ENCODE measurements at places on chromosomes 12 and 14.

- DNase-seq, result no peak
These were observed 101.6 kb downstream of the B4GALNT3 start for GRCh38 chr12:561391-561705.

DNA sequence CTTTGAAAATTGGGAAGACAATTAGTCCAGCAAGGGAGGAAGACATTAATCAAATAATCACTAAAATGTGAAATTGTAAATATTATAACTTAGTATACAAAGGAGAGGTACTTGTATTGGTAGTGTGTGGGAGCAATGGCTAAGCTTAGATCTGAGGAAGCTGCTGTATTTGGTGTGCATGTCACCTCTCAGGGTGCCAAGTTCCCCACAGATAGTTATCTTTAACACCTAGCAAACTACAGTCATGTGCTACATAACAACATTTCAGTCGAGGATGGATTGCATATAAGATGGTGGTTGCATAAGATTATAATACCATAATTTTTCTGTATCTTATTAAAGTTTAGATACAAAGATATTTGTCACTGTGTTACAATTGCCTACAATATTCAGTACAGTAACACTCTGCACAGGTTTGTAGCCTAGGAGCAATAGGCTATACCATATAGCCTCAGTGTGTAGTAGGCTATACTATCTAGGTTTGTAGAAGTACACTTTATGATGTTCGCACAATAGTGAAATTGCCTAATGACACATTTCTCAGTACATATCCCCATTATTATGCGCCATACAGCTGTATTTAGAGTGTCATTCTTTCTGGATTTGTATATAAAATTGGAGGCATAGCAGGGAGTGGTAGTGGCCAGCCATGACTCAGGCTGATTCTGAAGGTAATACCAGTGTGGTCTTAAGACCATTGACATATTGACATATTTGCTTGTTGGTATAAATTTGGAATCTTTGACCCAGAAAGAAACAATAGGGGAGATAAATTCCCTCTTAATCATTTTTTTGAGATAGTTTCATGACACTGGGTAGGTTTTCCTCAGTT is 55.8 kb downstream of the RAD51B start:
- no peak for DNase-seq

GRCh38 chr12:32533971-32534590 is 134.7 kb downstream of the FGD4 start:
- peak; percentile 98 for DNase-seq

GRCh38 chr14:67240978-67241410 is 241 bp upstream of the PALS1 start:
- peak; percentile 97 for DNase-seq

- DNase-seq, result no peak
These were observed 2.7 kb upstream of the NKX2-8 start for GRCh38 chr14:36585100-36585499.

DNA sequence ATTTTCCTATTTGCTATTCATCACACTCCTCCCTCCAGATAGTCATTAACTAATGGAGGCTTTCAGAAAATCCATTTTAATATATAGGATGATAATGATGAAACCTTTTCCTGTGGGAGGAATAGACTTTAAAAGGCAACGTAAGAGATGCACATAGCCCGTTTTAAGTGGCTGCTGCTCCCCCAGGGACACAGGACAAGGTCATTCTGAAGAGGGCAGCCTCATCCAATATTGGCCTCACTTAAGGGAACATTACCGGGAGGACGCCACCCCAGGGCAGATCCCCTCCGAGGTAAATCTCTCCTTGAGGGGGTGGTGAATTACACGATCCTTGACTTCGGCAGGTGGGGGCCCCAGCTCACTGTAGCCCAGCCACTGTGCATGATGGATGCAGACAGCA is 131.9 kb downstream of the PIWIL1 start:
- no peak for DNase-seq

DNA sequence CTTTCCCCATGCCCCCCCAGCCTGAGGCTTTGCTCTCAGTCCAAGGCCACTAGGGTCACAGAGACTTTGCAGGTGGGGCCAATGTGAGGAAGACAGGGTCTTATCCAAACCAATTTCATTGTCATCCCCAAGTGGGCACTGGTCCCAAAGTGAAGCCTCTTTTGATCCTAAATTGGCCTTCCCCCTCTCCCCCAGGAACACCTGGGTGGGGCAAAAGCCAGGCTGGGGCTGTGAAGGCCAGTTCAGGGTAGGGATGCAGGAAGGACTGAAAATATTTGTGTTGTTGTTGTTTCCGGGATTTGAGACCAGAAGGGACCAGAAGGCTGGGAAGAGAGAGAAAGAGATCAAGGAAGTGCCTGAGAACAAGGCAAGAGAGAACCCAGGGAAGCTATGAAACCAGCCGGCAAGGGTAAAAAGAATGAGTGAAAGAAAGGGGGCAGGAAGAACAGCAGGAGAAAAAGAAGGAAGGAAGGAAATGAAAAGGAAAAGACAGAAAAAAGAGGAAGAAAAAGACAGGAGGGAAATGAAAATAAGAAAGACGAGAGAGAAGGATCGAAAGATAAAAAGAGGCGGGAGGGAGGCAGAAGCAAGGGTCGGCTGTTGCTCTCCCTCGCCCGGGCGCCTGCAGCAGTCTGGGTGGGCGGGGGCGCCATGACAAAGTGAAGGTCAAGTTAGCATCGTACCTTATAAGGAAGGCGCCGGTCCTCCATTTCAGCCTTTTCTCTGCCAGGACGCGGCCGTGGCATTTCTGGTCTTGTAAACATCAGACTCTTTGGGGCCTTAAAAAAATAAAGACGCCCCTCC is 7.4 kb upstream of the HOXC11 start:
- peak; percentile 60 for DNase-seq

- DNase-seq, result no peak
These were observed 386.6 kb downstream of the SYT1 start for GRCh38 chr12:79250960-79251755.

GRCh38 chr12:112314981-112315380 is 67.2 kb downstream of the HECTD4 start:
- DNase-seq, result no peak

DNA sequence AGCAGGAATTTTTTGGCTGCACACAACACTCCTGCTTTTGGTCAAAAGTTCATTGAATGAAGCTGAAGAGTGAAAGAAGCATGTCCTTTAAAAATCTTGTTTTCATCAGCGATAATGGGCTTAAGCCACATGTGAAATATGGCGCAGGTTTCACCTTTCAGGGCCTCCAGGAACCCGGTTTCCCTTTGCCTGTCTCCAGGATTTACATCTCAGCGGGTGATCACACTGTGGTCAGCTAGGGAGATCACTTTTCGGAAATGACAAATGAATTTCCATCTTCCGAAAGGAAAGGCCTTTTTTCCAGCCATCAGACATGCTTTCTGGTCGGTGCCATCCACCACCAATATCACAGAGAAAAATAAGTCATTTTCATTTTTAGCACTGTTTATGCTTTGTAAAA is 727.1 kb upstream of the TBX3 start:
- no peak for DNase-seq

- DNase-seq, result peak; percentile 90
These were observed 41.8 kb upstream of the HIF1A start for GRCh38 chr14:61653507-61653906.

GRCh38 chr14:57930241-57930975 is 64.5 kb upstream of the SLC35F4 start:
- no peak for DNase-seq

GRCh38 chr12:128318341-128318740 is 51.4 kb downstream of the TMEM132C start:
- DNase-seq, result no peak

- no peak for DNase-seq
These were observed 60.1 kb downstream of the ADCK1 start for GRCh38 chr14:77859934-77860570.

DNA sequence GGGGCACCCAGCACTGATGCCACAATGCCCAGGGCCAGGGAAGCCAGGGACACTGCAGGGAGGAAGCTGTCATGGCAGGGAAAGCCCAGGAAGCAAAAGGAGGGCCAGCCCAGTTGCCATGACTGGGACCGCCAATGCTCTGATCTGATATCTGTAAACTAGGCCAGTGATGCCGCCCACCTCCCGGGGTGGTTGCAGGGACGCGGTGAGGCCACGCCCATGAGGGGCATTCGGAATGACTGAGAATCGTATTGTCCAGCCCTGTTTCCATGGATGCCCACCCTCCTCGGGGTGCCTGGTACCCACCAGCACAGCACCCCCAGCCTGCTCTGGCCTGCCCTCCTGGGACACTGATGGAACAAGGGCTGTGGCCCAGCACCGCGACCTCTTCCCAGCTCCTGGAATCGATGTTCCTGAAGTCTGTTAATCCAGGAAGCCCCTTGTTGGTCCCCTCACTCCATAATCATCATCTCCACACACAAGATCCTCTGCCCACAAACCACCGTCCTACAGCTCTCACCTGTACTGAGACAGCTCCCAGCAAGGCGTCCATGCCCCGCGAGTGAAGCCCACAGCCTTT is 48.7 kb downstream of the CHGA start:
- DNase-seq, result no peak

- no peak for DNase-seq
These were observed 133.1 kb downstream of the SLC38A1 start for GRCh38 chr12:46135750-46136149.

GRCh38 chr12:47887529-47887928 is 17.3 kb downstream of the VDR start:
- no peak for DNase-seq

DNA sequence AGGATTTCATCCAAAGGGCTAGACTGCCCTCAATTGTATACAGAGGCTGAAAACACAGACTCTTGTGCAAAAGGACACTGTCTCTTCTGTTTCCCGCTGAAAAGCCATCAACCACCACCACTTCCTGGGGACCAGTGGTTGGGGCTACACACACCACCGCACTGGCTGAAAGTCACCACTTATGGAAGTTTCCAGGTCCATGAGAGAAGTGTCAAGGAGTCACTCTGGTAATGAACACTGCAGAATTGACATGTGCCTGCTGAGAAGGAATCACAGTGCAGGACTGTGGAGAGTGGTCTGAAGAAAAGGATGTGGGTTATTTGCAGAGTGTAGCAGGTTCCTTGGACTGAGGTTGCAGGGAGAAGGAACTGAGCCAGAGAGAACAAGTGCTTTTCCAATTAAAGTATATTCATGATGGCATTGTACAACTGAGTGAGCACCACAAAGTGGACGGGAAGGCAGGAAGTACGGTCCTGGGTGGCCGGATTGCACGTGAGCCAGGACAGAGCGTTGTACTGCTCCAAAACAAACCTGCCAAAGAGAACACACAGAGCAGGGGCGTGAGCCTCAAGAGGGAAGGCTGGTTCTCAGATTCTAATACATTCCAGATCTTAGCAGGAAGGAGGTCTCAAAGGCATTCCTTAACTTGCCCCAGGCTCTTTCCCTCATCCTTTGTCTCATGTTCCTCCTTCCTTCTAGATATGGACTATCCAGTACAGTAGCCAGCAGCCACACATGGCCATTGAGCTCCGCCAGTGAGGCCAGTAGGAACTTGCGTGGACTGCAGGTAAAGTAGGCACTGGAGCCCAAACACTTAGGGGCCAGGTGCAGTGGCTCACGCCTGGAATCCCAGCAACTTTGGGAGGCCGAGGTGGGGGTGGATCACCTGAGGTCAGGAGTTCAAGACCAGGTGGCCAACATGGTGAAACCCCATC is 316.4 kb downstream of the MED13L start:
- DNase-seq, result no peak

DNA sequence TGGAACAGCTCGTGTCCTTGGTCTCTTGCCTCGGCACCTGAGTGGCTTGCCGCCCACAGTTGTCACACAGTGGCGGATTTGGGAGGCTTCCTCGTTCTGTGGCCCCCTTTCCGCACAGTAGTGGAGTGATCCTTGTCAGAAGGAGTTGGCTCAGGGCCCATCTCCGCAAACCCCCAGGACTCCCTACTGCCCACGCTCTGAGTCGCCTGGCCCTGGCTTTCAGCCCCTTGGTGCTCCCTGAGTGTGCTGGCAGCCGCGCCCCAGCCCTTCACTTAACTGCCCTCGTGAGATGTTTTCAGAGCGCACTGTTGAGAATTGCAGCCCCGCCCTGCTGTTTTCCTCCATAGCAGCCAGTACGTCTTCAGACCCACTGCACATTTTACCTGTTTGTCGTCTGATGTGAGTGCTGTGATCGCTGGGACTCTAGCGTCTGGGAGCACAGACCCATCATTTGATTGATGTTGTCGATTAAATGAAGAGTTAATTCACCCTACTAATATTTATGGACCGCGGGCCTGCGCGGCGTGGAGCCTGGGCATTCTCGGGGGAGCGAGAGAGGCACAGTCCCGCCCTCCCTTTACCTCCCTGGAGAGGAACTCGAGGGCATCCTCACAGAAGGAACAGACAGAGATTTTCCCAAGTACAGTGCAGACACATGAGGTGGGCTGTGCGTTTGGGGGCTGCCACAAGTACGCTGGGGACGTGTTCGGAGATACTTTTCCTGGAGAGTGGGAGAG is 91.8 kb downstream of the DDX51 start:
- DNase-seq, result no peak

DNA sequence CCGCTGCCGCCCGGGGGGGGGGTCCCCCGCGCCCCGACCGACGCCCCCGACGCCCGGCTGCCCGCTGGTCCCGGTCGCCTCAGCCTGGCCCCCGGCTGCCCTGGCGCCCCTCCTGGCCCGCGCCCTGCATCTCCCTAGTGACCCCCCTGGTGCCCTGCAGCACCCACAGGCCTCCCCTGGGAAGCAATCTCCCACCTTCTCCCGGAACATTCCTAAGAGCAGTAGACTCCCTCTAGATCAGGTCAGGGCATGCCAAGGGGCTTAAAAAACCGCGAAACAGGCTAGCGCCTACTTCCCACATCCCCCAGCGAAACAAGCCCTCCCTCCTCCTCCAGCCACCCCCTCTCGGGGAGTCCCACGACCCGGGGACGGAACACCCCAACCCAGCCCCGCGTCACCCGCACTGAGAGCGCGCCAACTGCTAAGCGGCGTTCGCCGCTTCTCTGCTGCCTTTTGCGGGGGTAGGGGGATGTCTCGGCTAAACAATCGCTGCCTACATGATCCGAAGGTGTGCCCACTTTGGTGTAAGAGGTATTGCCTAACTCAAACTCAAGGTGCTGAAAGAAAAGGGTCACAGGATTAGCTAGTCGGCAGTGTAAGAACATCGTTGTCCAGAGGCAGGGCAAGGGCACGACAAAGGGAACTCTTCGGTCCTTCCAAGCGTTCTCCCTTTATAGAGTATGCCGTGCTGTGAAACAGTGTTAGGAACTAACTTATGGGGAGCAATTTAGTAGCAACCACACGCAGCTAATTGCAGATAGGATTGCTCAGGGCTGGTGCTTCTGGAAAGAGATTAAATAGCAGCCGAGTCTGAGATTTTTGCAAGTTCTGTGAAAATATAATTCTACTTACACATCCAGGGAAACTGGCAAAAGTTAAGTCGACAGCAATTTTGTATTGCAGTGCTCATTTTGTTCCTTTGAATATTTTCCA is 619 bp upstream of the NTN4 start:
- peak; percentile 22 for DNase-seq
